Stimulated activated CD4-positive, alpha-beta T cell treated with anti-CD3 and anti-CD28 coated beads, Interleukin-4, amount 100 ng/mL, for 48 hours (primary cell): ENCODE measurements at places on chromosomes 6 and 20.

- no peak for DNase-seq
These were observed 11.0 kb downstream of the SCUBE3 start for GRCh38 chr6:35224720-35225119.

DNA sequence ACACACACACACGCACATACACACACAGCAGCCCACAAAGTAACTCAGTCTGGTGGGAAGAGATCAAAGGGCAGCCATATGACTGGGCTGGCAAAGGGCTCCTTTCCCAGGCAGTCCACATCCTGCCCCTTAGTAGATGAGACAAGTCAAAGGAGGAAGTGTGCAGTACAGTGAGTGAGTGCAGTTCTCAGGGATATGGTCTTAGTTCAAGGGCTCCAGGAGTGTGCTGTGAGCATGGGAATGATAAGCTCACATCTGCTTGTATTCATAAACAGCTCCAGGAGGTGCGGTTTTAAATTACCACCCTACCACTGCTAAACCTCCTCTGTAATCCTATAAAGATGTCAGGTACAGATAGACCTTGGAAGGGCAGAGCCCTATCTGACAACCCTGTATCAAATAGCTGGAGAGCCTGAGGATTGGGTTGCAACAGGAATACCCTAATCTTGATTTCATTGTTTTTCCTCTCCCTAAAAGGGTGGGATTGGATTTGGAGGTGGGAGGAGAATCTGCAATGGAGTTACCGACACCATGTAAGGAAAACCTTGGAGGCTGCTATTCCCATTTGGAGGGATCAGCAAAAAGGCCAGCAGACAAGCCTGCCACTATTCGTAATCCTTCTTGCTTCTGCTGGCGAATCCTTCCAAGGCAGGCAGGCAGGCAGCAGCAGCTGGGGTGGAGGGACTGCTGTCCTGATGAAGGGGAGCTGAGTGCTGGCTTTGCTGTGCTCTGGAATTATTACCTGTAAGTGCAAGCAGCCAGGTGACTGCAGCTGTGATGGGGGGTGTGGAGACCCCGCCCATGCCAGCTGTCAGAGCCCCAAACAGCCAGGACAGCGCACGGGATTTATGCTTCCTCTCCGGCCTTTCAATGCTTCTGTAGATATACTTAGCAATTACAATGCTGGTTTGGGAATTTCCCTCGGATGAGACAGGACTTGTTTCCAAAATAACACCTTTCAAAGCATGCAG is 342.7 kb downstream of the PRL start:
- DNase-seq = no peak

DNA sequence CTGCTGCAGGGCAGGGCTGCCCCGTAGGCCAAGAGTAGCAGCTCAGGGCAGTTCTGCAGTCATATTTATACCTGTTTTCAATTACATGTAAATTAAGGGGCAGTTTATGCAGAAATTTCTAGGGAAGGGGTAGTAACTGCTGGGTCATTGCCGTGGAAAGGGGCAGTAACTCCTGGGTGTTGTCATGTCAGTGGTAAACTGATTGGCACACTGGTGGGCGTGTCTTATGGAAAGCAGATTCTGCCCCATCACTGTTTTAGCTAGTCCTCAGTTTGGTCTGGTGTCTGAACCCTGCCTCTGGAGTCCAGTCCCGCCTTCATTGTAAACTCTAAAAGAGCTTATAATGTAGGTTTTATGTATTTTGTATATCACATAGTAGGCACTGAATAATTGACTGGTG is 22.1 kb downstream of the MAP3K4 start:
- no peak for DNase-seq

DNA sequence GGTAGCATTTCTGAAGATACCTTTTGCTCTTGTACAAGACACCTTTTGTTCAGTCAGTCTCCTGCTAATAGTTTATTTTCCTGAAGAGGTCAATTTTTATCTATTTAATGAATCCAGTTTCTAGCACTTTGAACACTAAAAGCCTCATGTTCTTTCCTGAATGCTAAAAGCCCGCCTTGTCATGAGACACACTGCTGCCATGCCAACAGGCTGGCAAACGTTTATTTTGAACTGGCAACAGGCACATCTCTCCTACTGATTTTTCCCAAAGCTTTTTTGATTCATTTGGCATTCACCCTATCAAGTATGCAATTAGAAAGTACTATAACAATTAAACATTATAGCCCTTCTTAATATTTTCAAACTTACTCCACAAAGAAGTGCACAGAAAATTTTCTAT is 421.2 kb upstream of the EYS start:
- DNase-seq = no peak

DNA sequence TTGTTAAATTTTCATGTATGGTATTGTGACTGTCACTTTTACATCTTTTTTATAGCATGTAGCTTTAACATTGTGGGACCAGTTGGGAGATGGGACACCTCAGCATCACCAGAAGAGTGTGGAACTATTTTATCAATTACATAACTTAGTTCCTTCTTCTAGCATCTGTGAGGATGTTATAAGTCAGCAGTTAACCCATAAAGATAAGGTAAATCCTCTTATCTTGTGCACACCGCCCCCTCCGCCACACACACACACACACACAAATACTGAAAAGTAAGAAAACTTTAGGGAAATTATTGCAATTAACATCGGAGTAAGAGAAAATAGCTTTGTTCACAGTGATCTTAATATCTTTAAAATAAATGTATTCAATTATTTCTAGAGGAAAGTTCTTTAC is 60.9 kb downstream of the PGM3 start:
- no peak for DNase-seq

DNA sequence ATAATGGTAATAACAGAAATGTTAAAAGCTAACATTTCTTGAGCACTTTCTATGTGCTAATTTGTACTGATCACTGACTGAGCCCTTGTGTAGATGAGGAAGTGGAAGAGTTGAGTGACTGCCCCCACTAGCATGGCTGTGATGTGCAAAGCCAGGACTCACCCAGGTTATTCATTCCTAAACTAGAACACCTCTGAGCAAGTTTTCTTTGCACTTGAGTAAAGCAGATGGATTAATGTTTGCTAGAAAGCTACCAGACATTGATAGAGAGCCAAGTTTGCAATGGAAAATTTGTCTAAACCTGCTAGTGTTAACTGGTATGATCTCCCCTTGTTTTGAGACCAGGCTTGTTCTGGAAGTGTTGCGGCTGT is 467.4 kb upstream of the PLCB4 start:
- DNase-seq = no peak

DNA sequence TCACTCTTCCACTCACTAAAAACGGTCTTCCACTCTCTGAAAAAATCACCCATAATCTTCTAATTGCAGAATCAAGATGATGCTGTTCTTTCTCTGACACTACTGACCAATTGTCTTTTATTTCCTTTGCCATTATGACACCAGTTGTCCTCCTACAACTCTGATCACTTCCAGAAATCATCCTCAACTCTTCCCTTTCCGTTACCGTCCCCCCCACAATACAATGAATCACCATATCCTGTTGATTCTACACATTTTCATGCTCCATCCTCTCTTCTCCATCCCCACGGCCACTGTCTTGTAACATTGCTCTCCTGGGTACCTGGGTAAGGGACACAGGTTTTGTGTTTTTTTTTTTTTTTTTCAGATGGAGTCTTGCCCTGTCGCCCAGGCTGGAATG is 2.5 kb upstream of the PPP2R5D start:
- no peak for DNase-seq

- DNase-seq = no peak
These were observed 381.9 kb upstream of the ARID1B start for GRCh38 chr6:156395276-156395675.

DNA sequence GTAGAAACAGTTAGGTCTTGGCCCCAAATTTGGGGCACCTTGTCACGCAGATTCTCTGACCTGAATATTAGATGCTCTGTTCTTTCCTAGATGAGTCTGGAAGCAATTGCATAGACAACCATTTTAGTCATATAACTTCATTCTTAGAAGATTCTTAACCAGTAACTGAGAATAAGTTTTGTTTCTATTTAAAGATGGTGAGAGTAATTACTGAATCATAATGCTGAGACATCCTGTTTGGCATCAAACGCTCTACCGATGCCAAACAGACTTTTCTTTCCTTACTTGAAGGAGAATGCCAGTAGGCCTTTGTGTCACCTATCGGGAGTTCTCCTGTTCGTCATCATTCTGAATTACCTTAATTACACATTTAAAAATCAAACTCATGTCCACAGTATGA is 131.6 kb upstream of the ID4 start:
- DNase-seq = no peak

- no peak for DNase-seq
These were observed 153.7 kb downstream of the GRM4 start for GRCh38 chr6:33992191-33992590.

DNA sequence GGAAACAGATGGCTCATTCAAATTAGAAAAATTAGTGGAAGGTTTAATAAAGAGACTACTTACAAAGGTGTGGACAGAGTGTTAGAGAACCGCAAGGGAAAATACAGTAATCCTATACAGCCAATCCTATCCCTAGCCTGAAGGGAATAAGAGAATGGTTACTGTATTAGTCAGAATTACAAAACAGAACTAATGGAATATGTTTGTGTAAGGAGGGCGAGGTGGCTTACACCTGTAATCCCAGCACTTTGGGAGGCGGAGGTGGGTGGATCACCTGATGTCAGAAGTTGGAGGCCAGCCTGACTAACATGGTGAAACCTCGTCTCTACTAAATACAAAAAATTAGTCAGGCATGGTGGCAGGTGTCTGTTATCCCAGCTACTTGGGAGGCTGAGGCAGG is 16.3 kb upstream of the TRPC4AP start:
- no peak for DNase-seq

DNA sequence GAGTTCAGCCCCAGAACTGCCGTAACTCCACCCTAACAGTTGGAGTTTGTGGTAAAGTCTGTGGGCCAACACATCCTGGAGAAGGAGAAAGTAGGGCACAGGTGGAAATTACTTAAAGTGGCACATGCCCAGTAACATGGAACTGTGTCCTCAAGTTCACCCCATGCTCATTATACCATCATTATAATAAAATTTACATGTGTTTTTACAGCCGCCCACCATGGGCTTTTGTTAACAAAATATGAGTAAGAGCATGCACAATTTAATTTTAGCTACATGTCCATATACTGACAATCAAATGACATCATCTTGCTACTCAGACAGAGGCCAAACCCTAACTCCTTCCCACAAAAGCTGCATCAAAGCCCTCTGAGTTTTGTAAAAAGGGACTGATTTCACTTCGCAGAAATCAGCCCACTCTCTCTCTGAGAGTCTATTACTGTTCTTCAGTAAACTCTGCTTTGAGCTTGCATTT is 17.3 kb upstream of the ELOVL4 start:
- DNase-seq = no peak

GRCh38 chr6:130604841-130605399 is 222.3 kb upstream of the SMLR1 start:
- no peak for DNase-seq

DNA sequence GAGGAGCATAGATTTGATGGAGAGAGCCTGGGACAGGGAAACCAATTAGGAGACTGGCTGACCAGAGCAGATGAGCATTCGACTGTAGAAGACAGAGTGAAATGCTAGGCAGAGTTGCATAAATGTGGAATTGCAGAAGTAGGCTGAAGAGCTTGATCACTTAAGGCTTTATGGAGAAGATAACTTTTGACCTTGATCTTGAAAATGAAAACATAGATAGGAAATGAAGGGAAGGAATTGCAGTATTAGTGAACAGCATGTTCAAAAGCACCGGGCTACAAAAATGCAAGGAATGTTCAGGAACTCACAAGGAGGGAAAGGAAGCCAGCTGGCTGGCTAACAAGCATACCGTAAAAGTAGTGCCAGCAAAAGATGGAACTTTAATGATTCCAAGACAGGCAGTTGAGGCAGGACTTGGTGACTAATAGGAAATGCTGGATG is 20.5 kb upstream of the LTV1 start:
- no peak for DNase-seq

DNA sequence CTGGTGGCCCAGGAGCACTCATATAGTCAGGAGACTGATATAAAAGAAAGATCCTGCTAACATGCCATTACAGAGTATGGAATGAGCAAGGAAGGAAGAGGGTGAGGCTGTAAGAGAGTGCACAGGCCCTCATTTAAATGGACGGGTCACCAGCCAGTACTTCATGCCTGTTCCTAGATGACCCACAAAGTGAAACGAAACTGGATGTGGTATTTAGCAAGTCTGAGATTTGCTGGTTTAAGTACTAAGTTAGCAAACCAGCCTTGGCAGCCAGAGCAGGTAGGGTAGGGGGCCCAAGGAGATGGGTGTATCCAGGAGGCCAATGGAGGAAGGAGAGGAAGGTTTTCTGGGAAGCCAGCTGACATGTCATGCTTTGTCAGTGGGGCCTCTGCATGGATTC is 15.9 kb downstream of the NT5E start:
- no peak for DNase-seq

- DNase-seq = no peak
These were observed 19.3 kb downstream of the AK9 start for GRCh38 chr6:109671733-109672132.

- no peak for DNase-seq
These were observed 5.5 kb downstream of the PTGIS start for GRCh38 chr20:49562311-49563014.

GRCh38 chr20:2991532-2991931 is 51.9 kb upstream of the GNRH2 start:
- no peak for DNase-seq

DNA sequence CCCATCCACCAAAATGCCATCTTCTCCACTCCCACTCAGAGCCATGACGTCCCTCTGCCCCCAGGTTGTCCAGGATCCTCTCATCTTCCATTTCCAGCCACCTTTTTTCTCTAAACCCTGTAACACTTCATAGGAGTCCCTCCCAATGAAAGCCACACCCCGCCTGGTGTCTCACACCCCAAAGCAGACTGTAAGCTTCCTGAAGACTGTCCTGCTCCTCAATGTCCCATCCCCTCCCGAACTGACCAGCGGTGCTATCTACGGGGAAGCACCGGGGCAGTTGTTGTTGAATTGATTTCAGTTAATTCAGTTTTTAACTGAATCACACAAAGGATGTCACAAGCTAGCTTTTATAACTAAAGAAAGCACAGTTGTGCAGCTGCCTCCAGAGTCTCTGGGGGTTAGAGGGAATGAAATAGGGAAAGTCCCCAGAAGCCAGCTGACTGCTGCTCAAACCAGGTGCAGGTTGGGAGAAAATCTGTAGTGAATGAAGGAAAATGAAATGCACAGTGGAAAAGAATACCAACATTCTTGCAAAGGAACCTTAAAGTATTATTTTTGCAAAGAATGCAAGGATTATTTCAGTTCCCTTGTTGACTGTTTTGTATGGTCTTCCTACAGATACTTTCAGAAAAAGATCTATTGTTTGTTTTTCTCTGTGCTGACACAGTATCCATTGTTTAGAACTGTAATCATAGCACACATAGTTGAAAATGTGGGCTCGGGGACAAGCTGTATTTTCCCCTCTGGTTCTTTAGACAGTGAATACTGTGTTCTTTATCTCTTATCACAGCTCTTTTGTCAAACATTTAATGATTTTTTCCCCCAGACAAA is 222.6 kb upstream of the QKI start:
- no peak for DNase-seq

- DNase-seq = no peak
These were observed 7.2 kb downstream of the CST9 start for GRCh38 chr20:23598481-23598880.
